ENCODE measurements at places on chromosomes 6 and 20.

DNA sequence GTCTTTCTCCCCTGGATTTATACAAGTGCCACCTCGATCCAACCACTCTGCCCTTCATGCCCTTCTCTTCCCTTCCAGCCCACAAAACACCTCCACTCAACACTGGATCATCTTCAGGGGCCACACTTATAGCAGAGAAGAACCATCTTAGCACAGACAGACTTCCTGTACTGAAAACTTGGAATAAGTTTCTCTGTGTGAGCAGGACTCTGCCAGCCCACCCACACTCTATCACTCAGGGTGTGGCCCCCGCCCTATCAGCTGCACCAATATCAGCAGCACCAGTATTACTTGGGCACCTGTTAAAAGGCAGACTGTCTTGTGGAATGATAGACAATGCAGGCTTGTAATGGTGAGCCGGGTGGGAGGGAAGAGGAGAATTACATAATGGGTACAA, 86.7 kb downstream of the SCML4 start:
- no peak for DNase-seq

DNA sequence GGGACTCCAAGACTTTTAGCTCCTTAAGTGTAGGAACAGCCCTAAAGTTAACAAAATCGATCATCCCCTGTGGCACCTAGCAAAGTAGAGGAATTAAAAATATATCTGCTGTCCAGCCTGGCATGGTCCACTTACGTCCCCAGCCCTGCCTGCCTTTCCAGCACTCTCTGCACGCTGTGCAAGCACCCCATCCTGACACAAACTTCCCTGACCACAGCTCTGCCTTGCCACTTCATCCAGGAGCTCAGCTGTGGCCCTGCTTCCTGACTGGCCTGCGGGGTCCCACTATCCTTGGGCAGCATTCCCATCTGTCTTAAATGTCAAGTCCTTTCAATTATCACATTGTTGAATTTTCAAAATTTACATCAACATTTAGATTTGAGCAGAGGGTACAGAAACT, 39.0 kb downstream of the BLOC1S5 start:
- DNase-seq = no peak

DNA sequence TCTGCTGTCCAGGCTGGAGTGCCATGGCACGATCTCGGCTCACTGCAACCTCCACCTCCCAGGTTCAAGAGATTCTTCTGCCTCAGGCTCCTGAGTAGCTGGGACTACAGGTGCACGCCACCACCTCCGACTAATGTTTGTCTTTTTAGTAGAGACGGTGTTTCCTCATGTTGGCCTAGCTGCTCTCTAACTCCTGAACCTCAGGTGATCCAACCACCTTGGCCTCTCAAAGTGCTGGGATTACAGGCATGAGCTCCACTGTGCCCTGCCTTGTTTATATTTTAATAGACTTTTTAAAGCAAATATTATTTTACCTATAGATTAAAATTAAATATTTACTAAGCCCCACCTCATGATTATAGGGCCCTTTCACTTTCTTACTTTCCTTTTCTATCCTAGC, 483.2 kb upstream of the EPHA7 start:
- no peak for DNase-seq

DNA sequence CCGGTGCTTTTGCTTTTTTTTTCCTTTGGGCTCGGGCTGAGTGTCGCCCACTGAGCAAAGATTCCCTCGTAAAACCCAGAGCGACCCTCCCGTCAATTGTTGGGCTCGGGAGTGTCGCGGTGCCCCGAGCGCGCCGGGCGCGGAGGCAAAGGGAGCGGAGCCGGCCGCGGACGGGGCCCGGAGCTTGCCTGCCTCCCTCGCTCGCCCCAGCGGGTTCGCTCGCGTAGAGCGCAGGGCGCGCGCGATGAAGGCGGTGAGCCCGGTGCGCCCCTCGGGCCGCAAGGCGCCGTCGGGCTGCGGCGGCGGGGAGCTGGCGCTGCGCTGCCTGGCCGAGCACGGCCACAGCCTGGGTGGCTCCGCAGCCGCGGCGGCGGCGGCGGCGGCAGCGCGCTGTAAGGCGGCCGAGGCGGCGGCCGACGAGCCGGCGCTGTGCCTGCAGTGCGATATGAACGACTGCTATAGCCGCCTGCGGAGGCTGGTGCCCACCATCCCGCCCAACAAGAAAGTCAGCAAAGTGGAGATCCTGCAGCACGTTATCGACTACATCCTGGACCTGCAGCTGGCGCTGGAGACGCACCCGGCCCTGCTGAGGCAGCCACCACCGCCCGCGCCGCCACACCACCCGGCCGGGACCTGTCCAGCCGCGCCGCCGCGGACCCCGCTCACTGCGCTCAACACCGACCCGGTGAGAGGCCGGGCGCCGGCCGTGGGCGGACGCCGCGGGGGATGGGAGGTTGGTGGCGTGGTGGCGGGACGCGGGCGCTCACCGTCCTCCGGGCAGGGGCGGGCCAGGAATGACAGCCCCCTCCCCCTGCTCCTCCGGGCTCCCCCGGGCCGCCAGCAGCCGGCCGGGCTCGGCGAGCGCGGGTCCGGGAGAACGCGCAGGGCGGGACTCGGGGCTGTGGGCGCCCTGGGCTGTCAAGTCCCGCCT, 606 bp downstream of the ID4 start:
- DNase-seq = no peak

DNA sequence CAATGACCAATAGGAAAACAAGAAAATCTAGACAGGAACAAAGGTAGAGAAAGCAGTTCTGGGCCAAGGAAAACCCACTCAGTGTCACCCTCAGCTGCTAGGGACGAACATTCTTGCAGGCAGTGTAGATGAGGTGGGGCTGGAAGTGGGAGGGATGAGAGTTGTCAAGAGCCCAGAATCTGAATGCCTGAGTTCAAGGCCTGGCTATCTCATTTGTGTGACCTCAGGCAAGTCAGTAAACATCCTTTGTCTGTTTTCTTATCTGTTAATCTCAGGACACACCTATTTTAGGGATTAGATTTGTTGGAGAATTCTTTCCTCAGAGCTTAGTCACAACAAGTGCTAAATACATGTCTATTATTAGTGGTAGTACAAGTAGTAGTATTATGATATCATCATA, 50.9 kb upstream of the KIF16B start:
- no peak for DNase-seq

DNA sequence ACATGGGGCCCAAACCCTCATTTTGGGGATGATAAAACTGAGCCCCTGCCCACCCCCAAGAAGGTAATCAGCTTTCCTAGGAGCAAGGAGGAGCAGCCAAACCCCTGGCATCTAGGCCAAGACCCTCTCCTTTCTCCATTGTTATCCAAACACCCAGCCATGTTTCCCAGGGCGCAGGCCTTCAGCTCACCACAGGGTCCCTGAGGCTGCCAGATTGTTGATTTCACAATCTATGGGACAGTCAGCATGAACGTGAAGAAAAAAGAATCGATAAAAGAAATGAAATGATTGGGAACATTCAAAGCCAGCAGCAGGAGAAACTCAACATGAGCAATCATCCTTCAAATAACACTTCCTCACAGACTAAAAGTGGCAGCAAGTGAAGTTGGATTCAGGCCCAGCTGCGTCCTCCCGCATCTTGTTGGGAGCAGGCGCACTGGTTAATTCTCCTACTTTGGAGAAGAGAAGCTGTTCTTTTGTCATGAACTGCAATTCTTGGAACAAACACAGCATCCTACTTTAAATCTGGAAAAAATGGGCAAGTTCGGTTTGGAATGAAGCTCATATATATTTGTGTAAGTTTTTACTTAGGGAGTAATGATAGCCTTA, 241.8 kb upstream of the PRDM1 start:
- DNase-seq = no peak

- DNase-seq = no peak
Measured at GRCh38 chr20:63130658-63131577, 85.0 kb downstream of the YTHDF1 start.

DNA sequence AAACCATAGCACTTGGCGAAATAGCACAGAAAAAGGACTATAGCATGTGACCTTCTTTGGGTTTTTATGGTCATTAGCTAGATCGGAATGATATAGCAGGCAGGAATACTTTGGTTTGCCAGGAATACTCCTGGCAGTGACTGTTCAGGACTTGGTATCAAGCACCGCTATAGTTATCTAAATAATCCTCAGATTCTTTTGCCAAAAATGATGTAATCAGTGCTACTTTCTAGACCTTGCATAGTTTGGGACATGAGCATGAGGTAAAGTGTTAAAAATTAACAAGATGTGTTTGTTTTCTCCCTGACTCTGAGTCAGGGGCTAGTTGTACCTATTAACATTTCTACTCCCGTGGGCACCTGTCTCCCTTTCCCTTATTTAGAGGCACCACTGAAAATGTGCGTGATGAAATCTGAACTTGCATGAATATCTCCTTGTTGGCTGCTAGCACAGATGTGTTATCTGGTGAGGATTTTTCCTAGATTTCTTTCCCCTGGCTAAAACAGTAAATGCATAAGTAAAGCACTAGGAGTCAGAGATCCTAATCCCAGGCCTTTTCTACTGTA, 511.0 kb downstream of the CDKAL1 start:
- no peak for DNase-seq

DNA sequence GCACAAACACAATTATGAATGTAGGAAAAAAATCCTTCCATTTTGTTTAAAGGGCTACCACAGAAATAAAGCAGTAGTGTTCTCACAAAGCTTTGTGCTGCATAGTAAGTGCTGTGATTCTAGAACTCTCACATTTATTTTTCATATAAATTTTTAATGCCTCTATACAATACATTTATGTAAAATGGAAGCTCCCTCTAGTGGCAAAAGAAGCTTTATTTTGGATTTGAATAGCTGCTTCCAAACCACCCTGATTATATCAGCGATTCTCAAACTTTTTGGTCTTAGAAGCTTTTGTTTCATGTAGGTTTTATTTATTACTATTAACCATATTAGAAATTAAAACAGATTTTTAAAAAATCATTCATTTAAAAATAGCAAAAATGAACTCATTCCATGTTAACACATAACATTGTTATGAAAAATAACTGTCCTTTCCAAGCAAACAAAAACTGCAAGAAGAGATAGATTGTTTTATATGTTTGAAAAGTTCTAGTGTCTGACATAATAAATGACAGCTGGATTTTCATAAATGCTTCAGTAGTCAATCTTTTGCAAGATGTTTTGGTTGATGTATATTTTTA, 38.4 kb downstream of the HS3ST5 start:
- DNase-seq = peak; percentile 29

GRCh38 chr6:114796576-114796975, 453.8 kb upstream of the HS3ST5 start:
- no peak for DNase-seq

- DNase-seq = no peak
Measured at GRCh38 chr20:43096931-43097260, 92.8 kb downstream of the PTPRT start.

DNA sequence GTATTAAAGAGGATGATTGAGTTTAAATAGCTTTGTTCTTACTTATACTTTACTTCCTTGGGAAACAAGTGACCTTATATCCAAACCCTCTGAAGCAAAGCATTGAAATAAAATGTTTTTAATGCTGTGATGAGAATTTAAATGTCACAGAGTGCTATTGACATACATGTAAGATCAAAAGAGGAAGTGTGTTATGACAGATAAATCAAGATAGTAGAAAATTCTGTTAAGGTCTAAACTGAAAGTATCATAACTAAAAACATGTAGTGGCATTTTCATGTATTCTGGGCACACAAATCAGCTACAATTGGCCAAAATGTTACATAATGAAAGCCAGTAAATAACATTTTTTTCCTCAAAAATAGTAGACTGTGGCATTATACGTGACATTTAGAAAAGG, 318.0 kb downstream of the GRIK2 start:
- no peak for DNase-seq

DNA sequence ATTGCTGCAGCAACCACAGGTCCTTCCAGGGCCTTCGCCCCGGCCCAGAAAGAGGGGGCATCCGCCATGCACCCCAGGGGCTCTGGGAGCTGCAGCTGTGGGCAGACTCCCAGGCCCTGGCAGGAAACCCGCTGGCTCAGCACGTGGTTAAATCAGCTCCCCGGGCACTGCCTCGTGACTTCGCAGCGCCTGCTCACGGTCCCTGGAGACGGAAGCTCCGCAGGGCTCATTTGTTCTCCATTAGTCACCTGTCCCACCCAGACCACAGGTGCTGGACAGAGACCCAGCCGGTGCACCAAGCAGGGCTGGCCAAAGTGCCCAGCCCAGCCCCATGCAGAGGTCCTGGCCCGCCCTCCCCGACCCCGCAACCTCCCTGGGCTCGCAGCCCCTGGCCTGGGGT, 14.7 kb downstream of the KCNQ2 start:
- peak; percentile 33 for DNase-seq

- DNase-seq = no peak
Measured at GRCh38 chr6:77373955-77374354, 89.3 kb downstream of the HTR1B start.

- peak; percentile 59 for DNase-seq
Measured at GRCh38 chr6:81812401-81812800, 59.9 kb upstream of the TENT5A start.

DNA sequence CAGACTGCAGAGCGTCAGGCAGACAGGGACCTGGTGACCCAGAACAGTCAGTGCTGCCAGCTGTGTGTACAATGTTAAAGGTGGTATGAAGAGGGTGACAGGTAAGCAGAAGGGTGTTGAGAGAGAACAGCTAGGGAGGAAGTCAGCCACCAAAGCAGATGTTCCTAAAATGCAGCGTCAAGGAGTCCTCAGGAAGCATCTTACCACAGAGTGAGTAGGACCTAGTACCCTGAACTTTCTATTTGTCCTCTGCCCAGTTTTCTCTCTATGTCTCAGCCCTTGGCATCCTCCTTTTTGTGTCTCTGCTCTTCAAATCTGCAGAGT, 14.2 kb downstream of the STMND1 start:
- no peak for DNase-seq

DNA sequence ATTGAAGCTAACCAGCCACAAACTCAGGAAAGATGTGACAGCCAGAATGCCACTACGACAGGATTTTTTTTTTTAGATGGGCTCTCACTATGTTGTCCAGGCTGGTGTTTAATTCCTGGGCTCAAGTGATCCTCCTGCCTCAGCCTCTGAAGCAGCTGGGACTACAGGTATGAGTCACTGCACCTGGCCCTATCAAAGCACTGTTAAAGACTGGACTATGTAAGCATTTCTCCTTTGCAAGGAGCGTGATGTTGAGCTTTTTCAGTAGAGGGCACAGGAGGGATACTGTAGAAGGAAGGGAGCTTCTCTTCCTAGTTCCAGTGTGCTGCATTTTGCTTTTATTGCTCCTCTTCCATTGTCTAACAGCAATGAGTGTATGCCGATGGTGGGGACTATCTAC, 35.8 kb downstream of the ZBTB9 start:
- DNase-seq = no peak

- no peak for DNase-seq
Measured at GRCh38 chr6:135522965-135523692, 25.6 kb upstream of the AHI1 start.

GRCh38 chr6:105038259-105038658, 81.4 kb downstream of the LIN28B start:
- DNase-seq = no peak

DNA sequence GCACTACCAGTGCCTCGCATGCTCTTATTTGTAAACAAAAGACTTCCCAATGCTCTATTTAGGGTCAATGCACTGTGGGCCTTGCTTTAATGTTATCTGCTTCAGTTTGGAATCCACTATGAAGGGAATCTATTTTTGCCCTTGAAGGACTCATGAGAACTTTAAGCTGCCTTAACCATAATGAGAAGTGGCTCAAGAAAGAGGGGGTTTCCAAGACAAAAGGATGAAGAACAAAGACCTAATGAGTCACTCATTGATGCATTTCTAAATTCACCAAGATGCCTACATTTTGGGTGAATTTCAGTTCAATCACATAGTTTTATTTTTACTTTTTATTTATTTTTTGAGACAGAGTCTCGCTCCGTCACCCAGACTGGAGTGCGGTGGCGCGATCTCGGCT, 228.2 kb downstream of the LY86 start:
- DNase-seq = peak; percentile 52

- no peak for DNase-seq
Measured at GRCh38 chr6:42555477-42556457, 8.1 kb upstream of the UBR2 start.

- no peak for DNase-seq
Measured at GRCh38 chr20:17681726-17682102, 328 bp downstream of the RRBP1 start.

All from suppressor macrophage (primary cell).